ENCODE measurements at places on chromosomes 13 and 19. TPM values are rescaled to one million over a fixed set of nuclear protein-coding genes. Genes with fewer than 3 reads are reported as not detected.

Gene PGLYRP1
- not detected for polyA plus RNA-seq

DNA sequence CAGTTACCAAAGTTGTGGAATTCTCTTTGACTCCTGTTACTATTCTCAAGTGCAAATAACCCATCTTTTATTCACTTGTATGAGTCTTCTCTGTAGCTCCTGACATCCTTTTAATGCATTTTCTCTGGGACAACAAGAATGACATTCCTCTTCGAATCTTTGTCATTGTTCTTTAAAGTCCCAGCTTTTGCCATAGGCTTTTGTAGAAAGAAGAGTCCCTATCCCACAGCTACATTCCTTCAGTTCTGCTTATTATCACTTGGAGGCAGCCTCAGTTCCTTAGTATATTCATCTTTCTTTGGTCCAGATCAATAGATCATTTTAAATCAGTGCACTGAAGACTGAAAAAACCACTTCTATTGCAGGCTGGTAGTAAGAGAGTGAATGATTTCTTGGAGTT, 560.2 kb downstream of the DACH1 start:
- no peaks in the 10 kb centered on the region for H3K4me1 ChIP-seq
- DNase-seq, result no peak
- H3K4me3 ChIP-seq, result no peak overlapping the region
- no peaks in the 10 kb centered on the region for H3K36me3 ChIP-seq
- no peak overlapping the region for H3K27ac ChIP-seq

DNA sequence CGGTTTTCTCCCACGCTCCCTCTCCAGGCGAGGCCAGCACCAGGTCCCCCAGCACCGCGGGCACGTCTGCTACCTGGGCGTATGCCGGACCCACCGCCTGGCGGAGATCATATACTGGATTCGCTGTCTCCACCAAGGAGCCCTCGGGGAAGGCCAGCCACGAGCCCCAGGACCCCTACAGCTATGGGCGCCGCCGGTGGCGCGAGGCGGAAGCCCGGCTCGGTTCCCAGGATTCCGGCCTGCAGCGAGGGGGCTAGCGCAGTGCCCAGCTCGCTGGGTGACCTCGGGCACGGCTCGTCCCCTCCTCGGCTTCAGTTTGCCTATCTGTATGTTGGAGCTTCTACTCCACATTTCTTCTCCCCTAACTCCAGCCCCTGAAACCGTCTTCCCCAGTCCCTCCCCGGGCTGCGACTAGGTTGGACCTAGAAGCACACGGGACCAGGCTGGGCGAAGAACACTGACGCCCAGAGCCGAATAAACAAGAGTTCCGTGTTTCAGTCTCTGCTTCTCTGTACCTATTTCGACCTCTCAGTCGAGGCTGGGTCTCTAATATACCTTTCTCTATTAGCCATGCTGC, 749 bp upstream of the CPT1C start:
- no peak for DNase-seq
- peaks cover 3% of the 10 kb centered on the region for H3K27me3 ChIP-seq
- no peak overlapping the region for H3K27ac ChIP-seq
- H3K4me3 ChIP-seq, result peak overlapping the region; percentile 55

DNA sequence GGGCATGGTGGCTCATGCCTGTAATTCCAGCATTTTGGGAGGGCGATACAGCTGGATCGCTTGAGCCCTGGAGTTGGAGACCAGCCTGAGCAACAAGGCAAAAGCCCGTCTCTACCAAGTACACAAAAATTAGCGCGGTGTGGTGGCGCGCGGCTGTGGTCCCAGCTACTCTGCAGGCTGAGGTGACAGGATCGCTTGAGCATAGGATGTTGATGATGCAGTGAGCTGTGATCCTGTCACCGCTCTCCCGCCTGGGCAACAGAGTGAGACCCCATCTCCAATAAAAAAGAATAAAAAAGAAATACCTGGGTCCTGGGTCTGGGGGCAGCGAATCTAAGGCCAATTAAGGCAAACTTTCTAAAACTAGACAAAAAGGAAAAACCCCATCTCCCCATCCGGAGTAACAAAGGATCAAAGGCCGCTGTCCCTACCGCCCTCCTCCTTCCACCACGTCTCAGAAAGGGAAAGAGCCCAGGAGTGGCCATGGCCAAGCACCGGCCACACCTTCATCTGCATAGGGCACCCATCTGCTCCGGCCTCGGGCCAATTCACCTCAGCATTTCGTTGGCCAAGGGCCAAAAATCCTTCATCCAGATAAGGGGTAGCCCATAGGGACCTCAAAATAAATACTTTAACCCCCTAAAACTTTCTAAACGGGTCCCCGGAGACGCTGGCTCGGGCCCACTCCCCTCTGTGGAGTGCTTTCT, 851 bp downstream of the ZNF320 start:
- peak overlapping the region; percentile 65 for H3K27ac ChIP-seq
- no peak for DNase-seq
- H3K36me3 ChIP-seq, result no peaks in the 10 kb centered on the region
- H3K27me3 ChIP-seq, result no peaks in the 10 kb centered on the region

DNA sequence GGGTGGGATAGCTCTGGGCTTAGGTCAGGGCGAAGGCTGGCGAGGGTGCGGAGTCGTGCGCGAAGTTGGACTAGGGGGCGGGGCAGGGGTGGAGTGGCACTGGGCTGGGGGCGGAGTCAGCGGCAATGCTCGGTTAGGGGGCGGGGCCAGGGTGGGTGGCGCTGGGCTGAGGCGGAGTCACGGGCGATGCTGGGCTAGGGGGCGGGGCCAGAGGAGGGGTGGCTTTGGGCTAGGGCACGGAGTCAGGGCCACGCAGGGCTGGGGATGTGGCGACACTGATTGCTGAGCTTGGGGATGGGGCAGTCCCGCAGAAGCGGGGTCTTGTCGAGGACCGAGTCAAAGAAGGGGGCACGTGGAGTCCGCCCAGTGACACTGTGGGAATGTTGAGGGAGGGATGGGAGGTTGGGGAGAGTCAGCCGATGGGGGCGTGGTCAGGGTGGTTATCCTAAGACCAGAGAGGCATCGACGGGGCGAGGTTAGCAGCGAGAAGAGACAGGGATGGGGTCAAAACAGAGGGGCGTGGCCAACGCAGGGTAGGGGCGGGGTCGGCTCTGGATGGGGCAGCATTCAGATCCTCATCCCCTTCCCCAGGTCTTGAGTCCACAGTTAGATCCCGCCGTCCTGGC, 8.7 kb downstream of the HOMER3 start:
- H3K27me3 ChIP-seq, result no peaks in the 10 kb centered on the region
- no peak overlapping the region for H3K4me3 ChIP-seq
- H3K36me3 ChIP-seq, result peaks cover 11% of the 10 kb centered on the region
- peak; percentile 67 for DNase-seq
- no peak overlapping the region for H3K27ac ChIP-seq
- peaks cover 10% of the 10 kb centered on the region for H3K4me1 ChIP-seq

Gene PNMA8B
- polyA plus RNA-seq, result not detected

Gene ZNF574
- 17.8 TPM for polyA plus RNA-seq

GRCh38 chr13:27372896-27373295, 51.5 kb upstream of the GTF3A start:
- no peak overlapping the region for H3K27ac ChIP-seq
- DNase-seq, result no peak
- peaks cover 3% of the 10 kb centered on the region for H3K27me3 ChIP-seq
- no peaks in the 10 kb centered on the region for H3K36me3 ChIP-seq
- H3K4me1 ChIP-seq, result no peaks in the 10 kb centered on the region

- no peaks in the 10 kb centered on the region for H3K4me1 ChIP-seq
- H3K36me3 ChIP-seq, result no peaks in the 10 kb centered on the region
- H3K27me3 ChIP-seq, result no peaks in the 10 kb centered on the region
- no peak overlapping the region for H3K27ac ChIP-seq
- H3K4me3 ChIP-seq, result no peak overlapping the region
Measured at GRCh38 chr13:83622422-83622784, 259.9 kb downstream of the SLITRK1 start.

DNA sequence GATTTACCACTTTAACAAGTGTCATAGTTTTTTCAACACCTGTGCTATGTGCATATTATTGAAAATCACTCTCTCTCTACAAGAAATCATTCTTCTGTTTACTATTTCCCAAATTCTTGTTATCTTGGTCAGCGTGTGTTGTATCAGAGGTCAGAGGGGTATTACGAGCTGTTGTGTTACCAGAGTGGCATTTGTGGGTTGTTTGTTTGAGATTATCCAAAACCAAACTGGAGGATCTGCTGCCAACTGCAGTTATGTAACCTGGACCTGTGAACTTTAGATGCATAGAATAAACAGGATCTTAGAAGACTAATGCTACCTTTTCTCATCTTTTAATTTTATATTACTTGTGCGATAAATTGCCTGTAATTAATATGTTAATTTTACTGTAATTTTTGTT, 1751.4 kb upstream of the SPRY2 start:
- no peaks in the 10 kb centered on the region for H3K4me1 ChIP-seq
- H3K36me3 ChIP-seq, result no peaks in the 10 kb centered on the region
- H3K27me3 ChIP-seq, result no peaks in the 10 kb centered on the region
- H3K27ac ChIP-seq, result no peak overlapping the region

GRCh38 chr19:29402563-29402962, 123.2 kb upstream of the VSTM2B start:
- no peak overlapping the region for H3K4me3 ChIP-seq
- H3K36me3 ChIP-seq, result no peaks in the 10 kb centered on the region
- H3K27me3 ChIP-seq, result no peaks in the 10 kb centered on the region
- no peak overlapping the region for H3K27ac ChIP-seq

GRCh38 chr19:30449078-30449590, 77.0 kb downstream of the ZNF536 start:
- no peaks in the 10 kb centered on the region for H3K36me3 ChIP-seq
- DNase-seq, result no peak
- no peaks in the 10 kb centered on the region for H3K27me3 ChIP-seq

Gene IRGC
- not detected for polyA plus RNA-seq

DNA sequence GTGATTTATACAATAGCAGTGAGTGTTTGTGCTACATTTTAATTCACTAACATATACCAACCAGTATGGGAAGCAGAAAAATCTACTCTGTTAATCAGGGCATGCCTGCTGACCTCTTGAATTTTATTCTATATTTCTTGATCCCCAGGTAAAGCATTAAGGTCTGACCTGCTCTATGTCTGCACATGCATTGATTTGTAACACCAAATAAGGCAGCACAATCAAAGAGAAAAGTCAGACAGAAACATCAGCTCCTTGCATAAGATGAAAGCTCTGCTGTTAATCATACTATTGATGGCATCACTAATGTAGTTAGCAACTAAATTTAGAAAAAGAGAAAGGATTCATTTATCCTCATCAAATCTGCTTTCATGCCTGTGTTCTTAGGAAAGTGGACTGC, 2744.8 kb upstream of the PCDH20 start:
- no peak overlapping the region for H3K27ac ChIP-seq
- H3K4me3 ChIP-seq, result no peak overlapping the region
- no peaks in the 10 kb centered on the region for H3K27me3 ChIP-seq
- no peaks in the 10 kb centered on the region for H3K36me3 ChIP-seq
- no peak for DNase-seq

GRCh38 chr19:1098177-1099051, 3.2 kb upstream of the POLR2E start:
- no peak for DNase-seq
- peaks cover 59% of the 10 kb centered on the region for H3K4me1 ChIP-seq
- H3K27ac ChIP-seq, result no peak overlapping the region
- no peak overlapping the region for H3K4me3 ChIP-seq
- no peaks in the 10 kb centered on the region for H3K36me3 ChIP-seq
- H3K27me3 ChIP-seq, result no peaks in the 10 kb centered on the region

- no peak overlapping the region for H3K27ac ChIP-seq
- peaks cover 16% of the 10 kb centered on the region for H3K4me1 ChIP-seq
- H3K4me3 ChIP-seq, result no peak overlapping the region
- no peaks in the 10 kb centered on the region for H3K36me3 ChIP-seq
- H3K27me3 ChIP-seq, result peaks cover 9% of the 10 kb centered on the region
Measured at GRCh38 chr13:57633141-57633949, 1.8 kb downstream of the PCDH17 start.

DNA sequence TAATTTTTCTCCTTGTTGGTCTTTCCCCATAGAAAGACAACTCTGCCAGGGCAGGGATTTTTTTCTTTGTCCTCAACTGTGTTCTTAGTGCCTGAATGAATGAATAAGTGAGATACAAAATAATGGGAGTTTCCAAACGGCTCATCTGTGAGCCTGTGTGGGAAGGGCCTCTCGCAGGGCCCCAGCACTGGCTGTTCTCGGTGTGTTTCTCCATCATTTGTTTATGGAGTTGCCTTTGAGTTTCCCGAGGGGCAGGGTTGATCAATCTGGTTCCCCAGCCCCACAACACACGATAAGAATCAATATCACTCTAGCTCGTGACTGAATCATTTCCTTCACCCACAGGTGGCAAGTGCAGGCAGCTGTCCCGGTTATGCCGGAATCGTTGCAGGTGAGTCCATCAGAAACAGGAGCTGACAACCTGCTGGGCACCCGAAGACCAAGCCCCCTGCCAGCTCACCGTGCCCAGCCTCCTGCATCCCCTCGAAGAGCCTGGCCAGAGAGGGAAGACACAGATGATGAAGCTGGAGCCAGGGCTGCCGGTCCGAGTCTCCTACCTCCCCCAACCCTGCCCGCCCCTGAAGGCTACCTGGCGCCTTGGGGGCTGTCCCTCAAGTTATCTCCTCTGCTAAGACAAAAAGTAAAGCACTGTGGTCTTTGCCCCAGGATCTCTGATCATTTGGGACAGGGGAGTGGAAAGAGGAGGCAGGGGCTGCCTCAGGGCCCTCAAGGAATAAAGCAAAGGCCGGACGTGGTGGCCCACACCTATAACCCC, 14.9 kb downstream of the FXYD5 start:
- no peak for DNase-seq
- no peak overlapping the region for H3K4me3 ChIP-seq
- H3K27me3 ChIP-seq, result no peaks in the 10 kb centered on the region

DNA sequence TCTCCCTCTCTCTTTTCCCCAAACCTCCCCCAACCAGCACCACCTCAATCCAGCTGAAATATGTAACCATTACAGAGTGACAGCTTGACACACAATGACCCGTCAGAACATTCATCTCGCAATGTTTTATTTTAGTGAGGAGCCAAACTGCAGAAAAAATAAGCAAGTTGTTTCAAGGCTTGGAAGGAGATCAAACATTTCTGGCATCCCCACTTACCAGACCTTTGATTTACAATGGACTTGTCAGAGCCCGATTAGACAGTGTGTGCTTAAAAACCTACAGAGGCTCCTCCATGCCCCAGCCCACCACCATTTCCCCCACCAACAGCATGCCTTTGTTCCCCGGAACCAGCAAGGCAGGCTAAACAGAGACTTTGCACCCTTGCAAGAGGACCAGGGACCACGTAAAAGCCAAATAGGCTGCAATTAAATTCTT, 382.8 kb upstream of the ZNF507 start:
- no peaks in the 10 kb centered on the region for H3K4me1 ChIP-seq
- H3K27ac ChIP-seq, result no peak overlapping the region
- DNase-seq, result no peak

Measured in CD4-positive, CD25-positive, alpha-beta regulatory T cell (primary cell).